ENCODE measurements at places on chromosomes 1 and 21. TPM values are rescaled to one million over a fixed set of nuclear protein-coding genes. Genes with fewer than 3 reads are reported as not detected.

Gene RIPPLY3
- total RNA-seq: 11.4 TPM

Gene ZBTB8OS
- 86.7 TPM for total RNA-seq

Gene SEC16B
- 0.07 TPM for total RNA-seq

Gene FABP3
- total RNA-seq: 0.40 TPM

Gene CAPN2
- 1,259 TPM for total RNA-seq

Gene LCE3E
- total RNA-seq: not detected

Gene SHE
- not detected for total RNA-seq

Gene KRTAP20-2
- total RNA-seq: not detected

Gene RUNX3
- 3.7 TPM for total RNA-seq

Gene TRAF3IP3
- not detected for total RNA-seq

Gene BMP8A
- 0.11 TPM for total RNA-seq

Gene ELF3
- total RNA-seq: 460 TPM

Gene FNDC5
- 0.35 TPM for total RNA-seq

Gene CGN
- 20.1 TPM for total RNA-seq

Gene GUCA2B
- not detected for total RNA-seq

Gene GPR153
- 113 TPM for total RNA-seq

Gene MCOLN3
- total RNA-seq: 2.4 TPM

Gene SPOCD1
- 5.4 TPM for total RNA-seq

Gene LMX1A
- total RNA-seq: not detected

Gene CD2
- not detected for total RNA-seq

Gene MUL1
- 29.5 TPM for total RNA-seq
